ENCODE measurements at places on chromosomes 1 and 21. TPM values are rescaled to one million over a fixed set of nuclear protein-coding genes. Genes with fewer than 3 reads are reported as not detected.
A peak's percentile ranks its signal among the peaks of the same experiment; 100 is the strongest.

DNA sequence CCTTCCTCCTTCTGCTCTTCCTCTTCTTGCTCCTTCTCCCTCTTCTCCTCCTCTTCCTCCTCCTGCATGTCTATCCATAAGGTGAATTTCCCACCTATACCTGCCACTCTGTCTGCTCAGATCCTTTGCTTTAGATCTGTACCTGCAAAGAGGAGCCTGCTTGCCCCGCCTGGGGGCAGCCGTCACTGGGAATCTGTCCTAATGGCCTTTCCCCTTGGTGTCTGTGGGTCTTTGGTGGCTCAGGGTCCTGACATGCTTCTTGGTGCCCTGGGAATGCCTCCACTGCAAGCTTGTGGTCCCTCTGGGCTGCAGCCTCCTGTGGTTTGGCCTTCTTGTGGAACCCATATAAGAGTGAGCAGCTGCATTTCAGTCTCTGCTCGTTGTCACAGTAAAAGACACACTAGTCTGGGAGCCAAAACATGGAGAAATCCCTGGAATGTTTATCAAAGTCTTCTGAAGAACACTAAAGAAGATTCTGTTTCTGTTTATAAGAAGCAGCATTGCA, 79.5 kb upstream of the CSF3R start:
- no peak for DNase-seq

Gene AMPD1
- total RNA-seq: not detected

GRCh38 chr1:18632783-18633421, 2.3 kb downstream of the PAX7 start:
- DNase-seq: no peak

DNA sequence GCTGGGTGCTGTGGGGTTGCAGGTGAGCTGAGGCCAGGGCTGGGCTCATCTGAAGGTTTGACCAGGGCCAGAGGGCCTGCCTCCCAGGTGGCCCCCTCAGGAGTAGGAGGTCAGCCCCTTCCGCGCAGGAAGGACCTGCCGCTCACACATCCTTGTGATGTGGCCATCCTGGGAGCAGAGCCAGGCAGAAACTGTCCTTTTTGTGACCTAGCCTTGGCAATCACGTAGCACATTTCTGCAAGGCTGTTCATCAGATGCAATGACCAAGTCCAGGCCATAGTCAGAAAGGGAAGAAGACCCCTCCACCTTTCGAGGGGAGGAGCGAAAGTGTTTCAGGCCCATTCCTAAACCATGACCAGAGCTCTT, 55.5 kb upstream of the TRAPPC10 start:
- DNase-seq: no peak

GRCh38 chr1:201353186-201353940, 24.1 kb downstream of the TNNT2 start:
- DNase-seq: no peak

GRCh38 chr21:38858812-38859205, 53.1 kb downstream of the ETS2 start:
- DNase-seq: no peak

- DNase-seq: no peak
Measured at GRCh38 chr1:11828511-11828910, 19.1 kb downstream of the NPPA start.

DNA sequence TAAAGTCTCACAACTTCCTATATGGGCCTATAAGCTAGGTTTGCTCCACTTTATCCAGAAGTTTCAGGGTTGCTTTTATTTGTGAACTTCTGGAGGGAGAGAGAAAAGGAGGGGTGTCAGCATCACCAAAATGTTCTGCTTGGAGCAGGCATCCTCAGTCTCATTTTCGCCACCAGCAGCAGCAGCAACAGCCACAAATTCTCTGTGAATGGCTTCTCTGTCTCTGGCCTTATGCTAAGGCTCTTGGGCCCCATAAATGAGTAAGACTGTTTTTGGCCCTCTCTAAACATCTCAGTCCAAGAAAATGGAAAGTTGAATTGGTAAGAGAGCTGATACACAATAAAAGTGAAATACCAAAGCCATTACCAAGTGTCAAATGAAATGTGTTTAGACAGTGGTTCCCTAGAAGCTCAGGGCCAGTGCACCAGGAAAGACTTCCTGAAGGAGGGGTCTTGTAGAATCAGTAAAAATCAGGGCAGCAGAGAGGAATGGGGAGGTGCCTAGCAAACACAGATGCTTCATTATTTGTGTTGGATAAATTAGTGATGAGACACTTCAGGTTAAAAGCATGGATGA, 53.0 kb upstream of the SPATA6 start:
- DNase-seq: no peak

GRCh38 chr1:46749404-46749803, 30.5 kb upstream of the EFCAB14 start:
- no peak for DNase-seq

DNA sequence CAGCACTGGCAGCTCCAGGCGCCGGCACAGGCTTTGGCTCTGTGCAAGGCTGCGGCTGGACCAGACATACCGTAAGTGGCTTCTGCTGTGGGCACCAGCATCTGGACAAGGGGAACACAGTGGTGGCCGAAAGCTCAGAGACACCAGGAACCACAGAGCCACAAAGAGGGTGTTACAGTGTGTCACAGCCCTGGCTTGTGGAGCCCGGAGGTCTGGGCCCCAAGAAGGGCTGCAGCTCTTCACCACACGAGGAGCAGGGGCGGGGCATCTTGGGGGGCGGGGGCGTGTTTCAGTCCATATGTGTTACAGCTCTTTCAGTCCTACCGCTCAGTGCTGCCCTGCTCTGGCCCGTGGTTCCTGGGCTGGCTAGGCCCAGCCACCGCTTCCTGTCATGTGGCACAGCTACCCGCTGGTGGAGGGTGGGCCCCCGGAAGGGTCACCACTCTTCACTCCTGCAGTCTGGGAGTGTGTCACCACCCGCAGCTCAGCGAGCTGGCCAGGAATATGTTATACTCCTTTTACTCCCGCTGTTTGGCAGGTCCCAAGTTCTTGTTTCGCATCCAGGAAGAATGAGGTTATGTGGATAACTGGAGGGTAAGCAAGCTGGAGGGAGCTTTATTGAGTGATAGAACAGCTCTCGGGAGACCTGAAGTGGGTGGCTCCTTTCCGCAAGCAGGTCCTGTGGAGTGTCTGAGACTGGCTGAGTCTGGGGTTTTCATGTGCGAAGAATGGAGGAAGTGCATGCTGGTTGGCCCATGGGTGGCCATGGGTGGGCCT, 3.3 kb upstream of the LSM10 start:
- no peak for DNase-seq

Gene OR10Z1
- not detected for total RNA-seq

DNA sequence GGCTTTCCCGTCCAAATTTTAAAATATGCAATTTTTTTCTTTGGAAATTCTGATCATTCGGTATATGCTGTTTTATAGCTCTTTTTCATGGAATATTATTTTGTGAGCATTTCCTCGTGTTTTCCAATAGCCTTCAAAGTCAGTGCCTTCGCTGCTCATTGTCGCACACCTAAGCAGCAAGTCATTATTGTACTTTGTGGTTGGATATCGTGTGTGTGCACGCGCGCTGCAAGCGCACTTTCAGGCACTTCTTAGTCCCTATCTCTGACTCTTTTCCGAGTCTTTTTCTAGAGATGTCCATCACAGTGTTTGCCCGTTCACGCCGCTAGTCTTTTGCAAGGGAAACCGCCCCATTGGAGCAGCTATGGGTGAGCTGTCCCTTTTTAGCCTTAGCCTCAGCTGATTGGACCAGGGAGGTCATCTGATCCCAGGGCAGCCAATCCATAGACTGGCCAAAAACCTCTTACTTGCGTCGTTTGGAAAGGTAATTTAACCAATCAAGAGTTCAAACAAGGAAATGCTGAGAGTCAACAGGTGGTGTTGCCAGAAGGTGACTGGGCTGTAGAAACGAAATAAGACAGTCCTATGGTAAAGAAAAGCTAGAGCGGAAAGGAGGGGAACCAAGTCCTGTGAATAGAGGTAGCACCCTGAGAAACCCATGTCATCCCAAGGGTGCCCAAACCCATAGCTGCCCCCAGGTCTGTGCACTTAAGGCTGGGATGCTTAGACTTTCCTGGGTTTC, 710 bp upstream of the HYI start:
- peak; percentile 20 for DNase-seq

DNA sequence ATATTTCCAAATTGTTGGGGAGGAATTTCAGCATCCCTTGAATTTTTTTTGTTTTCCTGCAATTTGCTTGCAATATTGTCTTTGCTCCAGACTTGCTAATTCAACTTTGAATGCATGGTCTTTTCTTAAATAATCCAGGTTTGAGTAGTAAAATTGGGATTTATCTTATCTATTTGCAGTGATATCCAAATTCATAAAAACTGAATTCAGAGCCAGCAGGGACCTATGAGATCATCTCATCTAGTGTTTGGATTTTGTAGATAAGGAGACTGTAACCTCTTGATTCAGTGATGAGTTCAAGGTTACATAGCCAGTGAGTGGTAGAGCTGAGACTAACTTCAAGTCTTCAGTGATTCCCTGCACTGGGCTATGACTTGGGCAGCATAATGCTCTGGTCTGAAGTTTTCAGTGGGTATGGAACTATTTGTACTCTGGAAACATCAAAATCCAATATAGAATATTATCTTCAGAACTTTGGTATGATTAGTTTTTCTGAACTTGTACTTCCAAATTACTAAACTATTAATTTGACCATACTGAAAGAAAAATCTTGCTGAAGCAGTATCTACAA, 109.4 kb downstream of the DISP1 start:
- no peak for DNase-seq

DNA sequence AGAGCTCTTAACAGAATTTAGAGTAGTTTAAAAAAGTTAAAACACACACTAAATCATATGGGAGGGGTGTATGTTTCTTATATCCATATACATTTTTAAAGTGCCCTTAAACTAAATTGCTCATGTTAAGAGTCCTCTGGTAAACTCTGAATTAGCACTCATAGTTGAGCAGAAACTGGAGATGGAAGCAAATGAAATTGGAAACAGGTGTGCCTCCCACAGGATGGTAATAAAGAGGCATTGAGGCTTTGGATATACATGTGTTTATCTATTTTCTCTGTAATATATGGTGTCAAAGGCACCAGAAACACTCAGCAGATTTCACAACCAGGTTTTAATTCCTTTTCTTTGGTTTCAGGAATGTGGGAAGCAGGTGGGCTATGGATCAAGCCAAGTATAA, 188.6 kb downstream of the HS2ST1 start:
- DNase-seq: no peak

Gene C1QA
- not detected for total RNA-seq

Gene ASTN1
- total RNA-seq: not detected

DNA sequence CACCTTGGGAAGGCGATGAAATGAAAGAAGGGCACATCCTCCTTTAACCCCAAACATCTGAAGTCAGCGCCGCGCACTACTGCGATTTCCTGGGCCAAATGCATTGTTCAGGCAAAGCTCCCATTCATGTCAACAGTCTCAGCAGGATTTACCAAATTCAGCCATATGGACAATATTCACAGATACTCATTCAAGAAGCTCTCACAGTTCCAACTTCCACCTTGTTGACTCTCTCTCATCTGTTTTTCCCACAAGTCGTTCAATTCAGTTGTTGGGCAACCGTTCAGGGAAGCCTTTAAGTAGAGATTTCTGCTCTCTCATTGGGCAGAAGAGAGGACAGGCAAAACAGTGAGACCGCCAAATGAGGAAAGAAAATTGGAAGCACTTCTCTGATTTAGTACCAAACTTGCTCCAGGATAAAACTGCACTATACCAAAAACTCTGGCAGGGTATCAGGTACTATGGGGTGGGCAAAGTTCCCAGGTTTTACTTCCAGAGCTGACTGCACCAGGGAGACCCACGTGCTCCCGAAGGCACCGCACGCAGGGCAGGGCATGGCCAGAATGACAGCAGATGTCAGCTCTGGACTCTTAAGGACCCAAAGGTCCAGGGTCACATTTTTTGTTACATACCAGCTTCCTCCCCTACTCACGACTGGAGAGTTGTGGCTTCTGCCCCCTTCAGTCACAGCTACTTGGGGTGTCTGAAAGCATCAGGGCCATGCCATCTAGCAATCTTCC, 668.8 kb downstream of the KIF26B start:
- DNase-seq: no peak

DNA sequence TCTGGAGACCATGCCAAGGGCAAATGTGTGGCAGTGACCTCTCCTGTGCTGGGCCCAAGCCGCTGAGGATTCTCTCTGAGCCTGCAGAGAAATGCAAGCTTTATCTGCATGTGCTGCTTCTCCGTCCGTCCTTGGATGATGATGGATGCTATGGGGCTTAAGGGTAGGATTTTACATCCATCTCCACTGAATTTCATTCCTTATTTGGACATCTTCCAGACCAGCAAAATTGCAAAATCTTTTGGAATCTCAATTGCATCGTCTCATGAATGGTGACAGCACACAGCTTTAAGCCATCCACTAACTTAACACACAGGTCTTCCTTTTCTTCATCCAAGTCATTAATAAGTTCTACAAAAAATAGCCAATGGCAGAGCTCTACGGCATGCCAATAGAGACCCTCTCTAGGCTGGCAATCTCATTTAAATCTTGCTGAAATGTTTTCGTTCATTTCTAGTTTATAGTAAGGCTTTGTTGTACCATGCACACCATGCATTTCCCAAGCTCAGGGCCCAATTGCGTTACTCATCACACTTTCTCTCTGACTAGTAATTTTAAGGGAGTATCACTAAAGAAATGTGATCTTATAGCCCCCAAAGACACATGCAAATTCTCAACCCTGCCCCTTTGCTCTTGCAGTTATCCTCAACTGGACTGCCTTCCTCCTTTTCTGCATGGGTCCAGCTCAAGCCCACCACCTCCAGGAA, 11.1 kb downstream of the BATF3 start:
- DNase-seq: no peak

DNA sequence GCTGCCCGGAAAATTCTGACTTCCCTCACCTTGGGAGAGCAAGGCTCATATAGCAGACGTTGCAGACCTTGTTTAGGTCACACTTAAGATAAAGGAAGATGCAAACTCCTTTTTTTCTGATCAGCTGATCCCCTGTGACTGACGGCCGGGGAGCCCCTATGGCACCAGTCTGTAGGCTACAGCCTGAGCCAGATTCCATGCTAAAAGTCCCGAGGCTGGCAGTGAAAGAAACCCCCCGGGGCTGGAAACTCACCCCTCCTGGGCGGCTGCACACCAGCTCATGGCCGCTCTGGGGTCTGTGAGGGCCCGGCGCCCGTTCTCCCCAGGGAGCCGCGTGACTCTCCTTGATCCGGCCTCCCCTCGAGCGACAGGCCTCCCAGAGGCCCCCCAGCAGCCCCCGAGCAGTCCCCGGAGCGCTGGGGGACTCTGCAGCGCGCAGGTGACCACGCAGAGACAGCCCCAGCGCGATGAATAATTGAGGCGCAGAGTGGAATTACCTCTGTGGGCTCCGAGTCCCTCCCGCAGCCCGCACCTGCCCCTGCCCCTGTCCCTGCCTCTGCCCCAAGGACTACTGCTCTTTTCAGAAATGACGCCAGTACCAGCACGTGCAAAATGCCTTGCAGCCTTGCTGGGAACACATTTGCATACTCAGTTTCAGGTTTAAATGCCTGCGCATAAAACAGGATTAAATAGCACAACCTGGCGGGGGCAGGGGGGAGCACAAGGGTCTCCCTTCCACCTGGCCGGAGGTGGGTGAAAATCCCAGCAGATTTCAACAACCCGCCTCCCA, 62.6 kb upstream of the CLDN14 start:
- no peak for DNase-seq

- DNase-seq: peak; percentile 83
Measured at GRCh38 chr1:1374929-1375662, at the start of gene AURKAIP1. Gene AURKAIP1 (minus strand): TSS chr1:1375207. CDS start chr1:1374756, 451 bp downstream.

GRCh38 chr1:164021813-164022212, 537.2 kb upstream of the PBX1 start:
- DNase-seq: no peak

Gene COG2
- 20.6 TPM for total RNA-seq

Data from T-helper 17 cell (primary cell).